ENCODE measurements at places on chromosomes 3 and 15. TPM values are rescaled to one million over a fixed set of nuclear protein-coding genes. Genes with fewer than 3 reads are reported as not detected.

The PLD1 gene
- total RNA-seq: 8.2 TPM

The EXD1 gene
- 0.17 TPM for total RNA-seq

DNA sequence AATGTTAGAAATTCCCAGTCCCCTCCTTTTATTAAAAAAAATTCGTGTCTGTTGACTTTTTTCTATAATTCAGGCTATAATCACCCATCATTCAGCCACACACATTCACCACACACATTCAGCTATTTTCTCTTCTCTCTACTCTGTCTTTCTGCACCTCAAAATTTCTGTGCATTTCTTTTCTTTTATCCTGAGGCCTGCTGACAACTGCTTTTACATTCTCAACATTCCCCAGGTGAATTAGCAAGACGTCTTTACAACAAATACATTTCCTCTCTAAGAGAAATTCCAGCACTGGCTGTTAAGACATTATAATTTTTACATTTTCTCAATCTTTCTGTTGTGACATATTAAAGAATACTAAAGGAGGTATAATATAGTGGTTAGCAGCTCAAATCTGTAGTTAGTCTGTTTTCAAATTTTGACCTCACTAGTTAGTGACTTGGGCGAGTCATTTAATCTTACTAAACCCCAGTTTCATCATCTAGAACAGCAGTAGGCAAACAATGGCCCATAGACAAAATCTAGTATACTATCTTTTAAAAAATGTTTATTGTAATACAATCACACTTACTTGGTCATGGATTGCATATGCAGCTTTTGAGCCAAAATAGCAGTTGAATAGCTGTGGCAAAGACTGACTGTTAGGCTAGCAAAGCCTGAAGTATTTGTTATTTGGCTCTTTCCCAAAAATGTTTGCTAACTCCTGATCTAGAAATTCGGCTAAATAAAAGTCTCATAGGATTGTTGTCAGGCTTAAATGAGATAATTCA lies 350.7 kb downstream of the NSUN3 start:
- no peak overlapping the region for H3K4me3 ChIP-seq
- H3K27me3 ChIP-seq: no peaks in the 10 kb centered on the region
- no peaks in the 10 kb centered on the region for H3K4me1 ChIP-seq

DNA sequence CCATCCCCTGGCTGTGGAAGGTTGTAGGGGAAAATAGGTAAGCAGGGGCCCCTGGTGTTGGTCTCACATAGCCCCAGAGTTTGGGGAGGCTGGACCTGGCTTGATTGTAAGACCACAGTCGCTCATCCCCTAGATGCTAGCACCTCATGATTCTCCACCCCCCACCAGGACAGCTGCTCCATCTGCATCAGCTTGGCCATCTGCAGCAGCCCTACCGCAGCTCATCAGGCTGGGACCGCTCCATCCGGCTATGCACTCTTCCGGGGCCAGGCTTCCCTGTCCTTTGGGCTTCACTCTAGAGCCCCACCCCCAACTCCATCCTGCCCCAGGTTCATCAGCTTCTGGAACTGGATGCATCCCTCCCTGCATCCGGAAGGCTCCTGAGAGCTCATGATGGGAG lies 12.6 kb downstream of the SCN5A start:
- no peak overlapping the region for H3K4me3 ChIP-seq
- DNase-seq: no peak
- no peak overlapping the region for H3K27ac ChIP-seq
- H3K27me3 ChIP-seq: no peaks in the 10 kb centered on the region
- H3K36me3 ChIP-seq: no peaks in the 10 kb centered on the region
- H3K4me1 ChIP-seq: no peaks in the 10 kb centered on the region

- no peak overlapping the region for H3K27ac ChIP-seq
- no peak overlapping the region for H3K4me3 ChIP-seq
- H3K27me3 ChIP-seq: no peaks in the 10 kb centered on the region
- no peaks in the 10 kb centered on the region for H3K36me3 ChIP-seq
These were observed 58.9 kb upstream of the ULK4 start for GRCh38 chr3:42020684-42021307.

The UROC1 gene
- not detected for total RNA-seq

DNA sequence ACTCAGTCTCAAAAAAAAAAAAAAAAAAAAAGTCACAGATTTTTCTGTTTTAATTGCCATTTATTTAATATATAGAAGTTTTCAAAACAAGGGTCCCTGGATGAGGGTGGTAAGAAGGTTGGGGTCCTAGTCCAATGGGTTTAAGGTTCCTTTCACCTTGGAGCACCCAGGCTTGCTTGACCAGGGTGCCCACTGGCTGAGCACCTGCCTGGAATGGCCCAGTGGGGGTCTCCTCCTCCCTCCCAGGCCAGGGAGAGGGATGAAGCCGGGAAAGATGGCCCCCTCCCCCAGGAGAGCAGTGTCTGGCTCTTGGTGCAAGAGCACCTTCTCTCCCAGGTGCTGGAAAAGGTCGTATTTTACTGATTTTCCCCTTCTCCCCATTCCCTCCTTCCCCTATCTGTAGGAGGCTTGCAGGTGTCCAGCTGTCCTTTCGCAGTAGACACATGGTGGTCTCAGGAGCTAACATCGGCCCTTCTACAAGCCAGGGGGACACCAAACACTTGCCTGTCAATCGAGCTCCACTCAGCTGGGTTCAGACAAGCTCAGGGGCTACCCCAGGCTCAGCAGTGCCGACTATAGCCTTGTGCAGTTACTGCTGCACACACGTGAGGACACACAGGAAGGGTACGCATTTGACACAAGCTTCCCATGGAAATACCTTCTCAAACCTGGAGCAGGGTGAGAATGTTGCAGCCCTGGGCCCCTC lies 112.3 kb upstream of the KLF13 start:
- no peak for DNase-seq
- H3K27ac ChIP-seq: no peak overlapping the region
- H3K4me1 ChIP-seq: peaks cover 6% of the 10 kb centered on the region
- H3K36me3 ChIP-seq: no peaks in the 10 kb centered on the region
- H3K27me3 ChIP-seq: peaks cover 3% of the 10 kb centered on the region

GRCh38 chr3:94081884-94082283 lies 19.0 kb downstream of the NSUN3 start:
- no peak overlapping the region for H3K27ac ChIP-seq
- H3K4me3 ChIP-seq: no peak overlapping the region
- H3K27me3 ChIP-seq: no peaks in the 10 kb centered on the region
- no peak for DNase-seq
- no peaks in the 10 kb centered on the region for H3K4me1 ChIP-seq

The LRTM1 gene
- not detected for total RNA-seq

- H3K27ac ChIP-seq: no peak overlapping the region
- DNase-seq: no peak
- H3K4me3 ChIP-seq: no peak overlapping the region
- no peaks in the 10 kb centered on the region for H3K27me3 ChIP-seq
- H3K36me3 ChIP-seq: no peaks in the 10 kb centered on the region
These were observed 116.4 kb upstream of the ARHGEF3 start for GRCh38 chr3:56918111-56918568.

GRCh38 chr15:46460431-46461094 lies 825.7 kb downstream of the SQOR start:
- no peak overlapping the region for H3K27ac ChIP-seq
- no peak for DNase-seq
- H3K36me3 ChIP-seq: no peaks in the 10 kb centered on the region
- no peaks in the 10 kb centered on the region for H3K27me3 ChIP-seq
- H3K4me3 ChIP-seq: no peak overlapping the region

DNA sequence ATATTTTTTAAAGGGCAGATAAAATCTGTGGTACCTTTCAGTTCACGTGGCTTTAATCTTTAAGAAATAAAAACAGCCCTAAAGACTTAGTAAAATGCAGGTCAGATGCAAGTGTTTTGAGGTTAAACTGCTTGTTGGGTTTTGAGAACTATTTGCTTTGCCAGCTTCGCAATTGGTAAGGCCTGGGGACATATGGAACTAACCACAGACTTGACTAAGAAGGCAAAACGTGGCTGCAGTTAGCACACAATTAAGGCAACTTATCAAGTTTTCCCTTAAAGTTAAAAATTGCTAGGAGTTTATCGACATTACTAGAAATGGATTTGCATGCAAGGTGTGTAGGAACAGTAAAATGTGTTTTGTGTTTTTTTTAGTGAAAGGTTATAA lies 206.9 kb downstream of the ZNF385D start:
- no peak overlapping the region for H3K4me3 ChIP-seq
- no peaks in the 10 kb centered on the region for H3K27me3 ChIP-seq
- no peaks in the 10 kb centered on the region for H3K4me1 ChIP-seq
- H3K27ac ChIP-seq: no peak overlapping the region

GRCh38 chr3:109825971-109826810 lies 488.8 kb upstream of the DPPA4 start:
- no peaks in the 10 kb centered on the region for H3K4me1 ChIP-seq
- H3K27me3 ChIP-seq: no peaks in the 10 kb centered on the region
- H3K4me3 ChIP-seq: no peak overlapping the region
- H3K36me3 ChIP-seq: no peaks in the 10 kb centered on the region
- DNase-seq: no peak
- H3K27ac ChIP-seq: no peak overlapping the region

- H3K4me3 ChIP-seq: no peak overlapping the region
- no peak overlapping the region for H3K27ac ChIP-seq
- H3K4me1 ChIP-seq: peaks cover 3% of the 10 kb centered on the region
- peak; percentile 35 for DNase-seq
These were observed 636.1 kb downstream of the NTRK3 start for GRCh38 chr15:87620393-87620792.
